ENCODE measurements at places on chromosomes 1 and 21.

DNA sequence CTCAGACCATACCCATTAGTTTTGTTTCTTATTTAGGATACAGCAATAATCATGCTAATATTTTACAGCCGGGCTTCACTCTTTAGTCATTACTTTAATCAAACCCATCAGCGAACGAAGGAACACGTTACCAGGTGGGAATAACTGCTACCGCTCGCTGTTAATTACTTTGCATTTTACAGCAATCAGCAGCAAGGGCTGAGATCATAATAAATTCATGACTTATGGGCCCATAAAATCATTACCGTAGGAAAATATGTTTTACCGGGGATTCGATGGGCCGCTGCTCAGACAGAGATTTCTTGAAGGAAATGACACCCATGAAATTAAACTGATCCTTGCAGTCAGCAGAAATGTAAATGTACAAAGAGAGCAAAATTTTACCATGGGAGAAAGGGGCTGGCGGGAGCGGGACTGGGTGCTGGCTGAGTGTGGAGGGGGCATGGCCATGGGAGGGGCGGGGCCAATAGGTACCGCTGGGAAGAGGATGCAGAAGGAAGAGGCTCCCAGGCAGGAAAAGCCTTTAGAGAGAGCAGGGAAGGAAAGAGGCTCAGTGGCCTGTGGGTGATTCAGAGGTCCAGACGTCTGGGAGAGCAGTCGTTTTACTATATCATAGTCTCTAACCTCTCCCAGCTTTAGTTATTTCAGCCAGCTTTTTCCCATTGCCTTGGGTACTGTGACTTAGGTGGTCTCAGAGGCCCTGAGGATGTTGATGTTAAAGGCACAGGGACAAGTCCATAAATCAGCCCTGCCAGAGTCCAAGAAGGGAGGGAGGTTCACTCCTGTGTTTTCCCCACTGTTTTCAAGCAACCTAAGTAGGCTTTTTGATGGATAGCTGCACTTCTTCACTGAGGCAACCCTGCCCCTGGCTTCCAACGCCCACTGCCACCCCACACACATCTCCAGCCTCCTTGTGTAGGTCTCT lies 258.9 kb downstream of the SEC16B start:
- no peak for ATAC-seq

DNA sequence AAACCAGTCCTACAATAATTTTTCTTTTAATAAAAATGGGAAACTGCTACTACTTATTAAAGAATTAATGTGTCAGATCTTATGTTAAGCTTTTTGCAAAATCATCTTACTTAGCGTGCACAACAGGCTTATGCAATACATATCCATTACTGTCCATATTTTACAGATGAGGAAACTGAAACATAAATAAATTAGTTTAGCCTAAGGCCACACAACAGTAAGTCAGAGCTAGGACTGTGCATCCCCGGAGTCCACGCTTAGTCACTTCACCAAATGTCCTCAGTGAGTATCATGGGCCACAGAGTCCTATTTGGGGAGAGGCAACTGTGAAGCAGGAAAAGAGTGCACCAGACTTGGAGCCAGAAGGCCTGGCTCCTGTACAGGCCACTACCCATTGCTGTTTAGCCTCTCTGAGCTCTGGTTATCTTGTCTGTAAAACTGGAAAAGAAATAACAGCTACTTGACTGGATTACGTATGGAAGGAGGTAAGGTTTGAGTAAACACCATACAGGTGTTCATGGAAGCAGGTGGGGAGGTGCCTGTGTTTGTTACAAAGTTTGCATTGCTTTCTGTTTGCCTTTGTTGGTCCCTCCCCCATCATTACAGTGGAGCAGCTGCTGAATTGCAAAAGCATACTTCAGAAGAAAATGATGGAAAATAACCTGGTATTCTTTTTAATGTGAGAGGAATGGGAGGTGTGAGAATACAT lies 192.8 kb downstream of the FCRL5 start:
- no peak for ATAC-seq

DNA sequence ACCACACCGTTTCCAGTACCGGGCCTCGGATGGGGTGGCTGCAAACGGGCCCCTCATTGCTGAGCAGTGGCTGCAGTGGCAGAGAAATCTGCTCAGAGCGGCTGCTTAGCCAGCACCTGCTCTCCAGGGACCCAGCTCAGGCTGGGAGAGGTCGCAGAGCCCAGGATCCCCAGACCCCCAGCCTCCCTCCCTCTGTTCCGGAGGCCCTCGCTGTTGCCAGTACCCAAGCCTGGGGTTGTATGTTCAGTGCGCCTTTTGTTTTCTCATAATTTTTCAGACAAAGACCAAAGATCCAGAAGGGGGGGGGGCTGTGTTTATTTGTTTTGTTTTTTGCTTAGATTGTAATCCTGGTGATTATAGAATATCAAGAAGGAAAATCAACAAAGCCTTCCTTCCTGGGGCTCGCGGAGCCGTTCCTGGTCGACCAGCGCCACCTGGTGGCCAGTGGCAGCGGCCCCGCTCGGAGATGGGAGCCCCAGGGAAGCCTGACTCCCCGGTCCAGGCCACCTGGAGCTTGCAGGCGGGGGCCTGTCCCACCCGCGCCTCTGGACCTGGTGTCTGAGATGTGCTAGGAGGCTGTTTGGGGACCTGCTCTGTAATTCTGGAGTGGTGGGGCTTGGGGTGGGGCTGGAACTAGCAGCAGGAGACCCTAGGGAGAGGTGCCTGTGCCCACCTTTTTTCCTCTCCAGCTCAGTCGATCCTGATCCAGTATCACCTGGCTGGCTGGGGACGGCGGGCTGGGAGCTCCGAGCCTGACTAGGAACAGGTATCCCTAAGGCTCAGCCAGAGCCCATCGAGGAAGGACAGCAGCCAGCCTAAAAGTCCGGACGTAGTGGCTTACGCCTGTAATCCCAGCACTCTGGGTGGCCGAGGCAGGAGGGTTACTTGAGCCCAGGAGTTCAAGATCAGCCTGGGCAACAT lies 123.9 kb upstream of the VAMP3 start:
- ATAC-seq, result peak; percentile 42

DNA sequence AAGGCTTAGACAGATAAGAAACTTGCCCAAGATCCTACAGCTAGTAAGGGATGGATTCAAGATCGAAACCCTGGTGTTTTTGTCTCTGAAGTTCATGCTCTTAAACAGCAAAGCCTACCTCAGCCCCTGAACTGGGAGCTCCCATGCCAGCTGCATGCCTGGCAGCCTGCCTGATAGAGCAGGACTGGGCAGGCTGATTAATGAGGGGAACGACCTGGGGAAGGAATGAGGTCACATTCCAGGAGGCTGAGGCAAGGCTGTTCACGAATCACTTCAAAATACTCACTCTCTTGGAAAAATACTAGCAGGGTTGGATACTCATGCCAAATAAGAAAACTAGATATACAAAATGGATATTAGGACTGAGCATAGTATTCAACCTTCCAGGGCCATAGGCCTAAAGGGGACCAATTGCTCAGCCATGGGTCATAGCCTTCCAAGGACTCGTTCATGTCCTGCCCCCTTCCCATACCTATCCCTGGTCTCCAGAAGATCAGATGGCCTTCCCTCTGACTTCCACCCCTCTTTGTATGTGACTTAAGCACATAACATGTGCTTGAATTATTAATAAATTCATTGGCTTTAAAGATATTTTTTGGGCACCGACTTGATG lies 15.6 kb upstream of the TACSTD2 start:
- ATAC-seq, result peak; percentile 88

- ATAC-seq, result peak; percentile 91
These were observed 31.8 kb upstream of the BCL10 start for GRCh38 chr1:85307987-85308832.

DNA sequence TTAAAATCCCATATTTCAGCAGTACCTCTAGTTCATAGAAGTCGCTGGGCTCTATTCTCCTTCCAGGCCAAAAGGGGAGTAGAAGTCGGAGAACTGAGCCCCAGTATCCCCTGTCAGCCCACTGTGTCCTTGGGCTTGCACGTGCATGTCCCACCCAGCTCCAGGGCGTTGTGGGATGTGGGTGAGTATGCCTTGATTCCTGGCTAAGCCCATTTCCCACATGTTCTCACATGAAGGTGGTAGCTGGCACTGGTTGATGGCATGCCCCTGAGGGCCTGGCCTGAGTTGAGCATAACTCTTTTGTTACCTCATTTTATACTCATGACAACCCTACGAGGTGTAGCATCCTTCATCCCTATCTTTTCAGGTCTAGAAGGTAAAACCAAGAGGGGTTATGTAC lies 8.0 kb downstream of the SLC6A17 start:
- ATAC-seq, result peak; percentile 30

DNA sequence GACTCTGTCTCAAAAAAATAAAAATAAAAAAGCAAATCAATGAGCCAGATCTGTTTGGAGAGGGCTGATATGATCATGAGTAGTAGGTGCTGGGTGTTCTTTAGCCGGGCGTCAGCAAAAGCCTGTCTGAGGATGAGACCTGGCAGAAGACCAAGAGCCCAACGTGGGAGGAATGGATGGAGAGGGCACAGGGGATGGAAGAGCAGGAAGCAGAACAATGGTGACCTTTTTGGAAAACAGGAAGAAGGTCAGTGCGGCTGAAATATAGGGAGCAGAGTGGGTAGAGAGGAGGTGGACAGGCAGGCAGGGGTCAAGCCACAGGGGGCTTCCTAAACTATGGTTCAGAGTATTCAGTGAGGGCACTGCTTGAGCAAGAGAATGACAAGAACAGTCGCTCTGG lies 30.9 kb downstream of the VWA5B1 start:
- ATAC-seq, result no peak

GRCh38 chr1:234916840-234917239 lies 211.8 kb downstream of the TOMM20 start:
- no peak for ATAC-seq

GRCh38 chr1:53142226-53142853 lies at the start of gene SLC1A7:
Gene SLC1A7 (minus strand): TSS chr1:53142638. CDS start chr1:53142449, 189 bp downstream.
- ATAC-seq, result no peak

- peak; percentile 70 for ATAC-seq
These were observed 37.2 kb downstream of the ADSS2 start for GRCh38 chr1:244414543-244414942.

DNA sequence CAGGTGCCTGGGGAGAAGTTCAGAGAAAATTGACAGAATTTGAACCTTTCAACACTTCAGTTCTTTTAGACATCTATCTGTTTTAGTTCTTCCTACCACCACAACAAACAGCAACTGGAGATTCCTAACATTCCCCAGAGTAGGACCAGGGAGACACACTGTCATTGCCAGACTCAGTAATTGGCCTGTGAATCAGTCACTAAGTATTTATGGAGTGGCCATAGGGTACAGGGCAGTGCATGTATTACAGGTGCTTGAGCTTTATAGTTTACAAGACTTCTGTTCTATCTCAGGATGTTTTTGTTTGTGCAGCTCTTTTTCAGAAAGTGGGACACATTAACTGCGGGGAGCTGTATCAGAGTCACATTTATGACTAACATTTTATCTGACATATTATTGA lies 1.7 kb downstream of the CDC14A start:
- ATAC-seq, result no peak
